AML-193 (cell line): ENCODE measurements at places on chromosomes 2 and 18.

- no peak for DNase-seq
Measured at GRCh38 chr2:71102981-71103681, 26.9 kb downstream of the MCEE start.

- no peak for DNase-seq
Measured at GRCh38 chr2:32663864-32664263, 36.0 kb downstream of the TTC27 start.

DNA sequence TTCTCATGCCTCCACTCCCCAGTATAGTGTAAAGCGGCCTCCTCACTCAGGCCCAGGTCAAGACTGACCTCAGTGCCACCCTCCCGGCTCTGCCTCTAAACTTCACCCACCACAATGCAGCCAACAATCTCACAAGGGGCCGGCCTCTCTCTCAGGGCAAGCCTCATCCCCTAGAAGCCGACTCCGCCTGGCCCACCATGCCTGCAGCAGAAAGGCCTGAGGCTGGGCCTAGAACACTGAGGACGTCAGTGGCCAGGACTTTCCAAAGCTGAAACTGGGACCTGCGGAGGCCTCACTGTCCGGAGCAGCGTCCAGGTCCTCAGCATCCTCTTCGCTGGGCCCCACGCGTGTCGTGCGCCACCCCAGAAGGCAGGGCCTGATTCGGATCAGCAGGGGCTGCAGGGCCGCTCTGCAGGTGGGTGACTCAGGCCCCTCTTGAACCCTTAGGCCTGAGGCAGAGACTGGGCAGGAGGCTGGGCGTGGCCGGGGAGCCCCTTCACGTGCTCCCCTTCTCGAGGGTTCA is 52.9 kb downstream of the PKDCC start:
- no peak for DNase-seq

DNA sequence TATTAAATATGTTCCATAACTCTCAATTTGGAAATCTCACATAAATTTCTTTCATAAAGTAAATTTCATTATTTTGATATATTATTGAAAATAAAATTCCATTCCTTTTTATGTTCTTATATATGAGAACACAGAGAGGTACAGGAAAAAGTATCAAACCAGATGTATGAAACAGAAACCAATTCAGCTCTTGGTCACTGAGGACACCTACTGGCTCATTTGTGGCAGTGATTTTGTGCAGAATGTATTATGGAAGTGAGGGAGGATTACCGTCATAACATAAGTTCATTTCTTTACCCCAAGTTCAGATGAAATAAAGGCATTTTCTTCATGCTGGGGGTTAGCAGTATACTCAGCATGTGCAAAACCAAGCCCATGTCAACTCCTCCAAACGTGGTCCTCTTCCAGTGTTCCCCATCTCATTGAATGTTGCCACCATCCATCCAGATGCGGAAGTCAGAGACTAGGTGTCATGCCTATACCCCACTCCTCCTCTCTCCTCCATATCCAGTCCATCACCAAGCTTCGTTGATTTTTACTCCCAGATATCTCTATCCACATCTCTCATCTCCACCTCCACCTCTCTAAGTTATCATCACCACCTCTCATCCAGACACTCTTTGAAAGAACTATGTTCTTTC is 41.7 kb upstream of the MALL start:
- peak; percentile 26 for DNase-seq

DNA sequence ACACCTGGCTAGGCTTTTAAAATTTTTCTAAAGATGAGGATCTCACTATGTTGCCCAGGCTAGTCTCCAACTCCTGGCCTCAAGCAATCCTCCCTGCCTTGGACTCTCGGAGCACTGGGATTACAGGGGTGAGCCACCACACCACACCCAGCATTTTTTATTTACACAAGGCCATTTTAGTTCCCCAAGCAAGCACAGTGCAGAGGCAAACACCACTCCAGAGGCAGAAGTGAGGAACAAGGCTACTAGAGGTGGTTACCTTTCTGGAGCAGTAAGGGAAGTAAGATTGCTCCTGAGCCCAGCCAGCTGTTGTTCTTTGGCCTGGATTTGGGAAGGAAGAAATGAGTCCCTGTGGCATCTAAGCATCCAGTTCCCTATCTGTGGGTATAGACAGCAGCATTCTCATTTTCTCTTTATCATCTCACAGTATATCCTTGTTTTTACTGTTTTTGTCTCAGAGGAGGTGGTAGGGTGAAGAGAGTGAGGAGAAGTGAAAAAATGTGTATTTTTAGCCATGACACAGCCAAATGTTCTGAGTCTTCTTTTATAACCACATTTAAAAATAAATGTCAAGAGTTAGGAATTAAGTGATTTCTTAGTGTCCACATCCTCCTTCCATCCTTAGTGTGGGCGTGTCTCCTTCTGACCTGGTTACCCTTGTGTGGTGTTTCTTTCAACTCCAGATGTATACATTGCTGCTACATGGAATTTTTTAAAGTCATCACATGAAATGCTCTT is 10.5 kb upstream of the TTC39C start:
- no peak for DNase-seq

- DNase-seq, result no peak
Measured at GRCh38 chr2:218368621-218369153, 12.0 kb downstream of the CATIP start.

GRCh38 chr2:174846941-174847938 is 83.0 kb upstream of the CHRNA1 start:
- no peak for DNase-seq

DNA sequence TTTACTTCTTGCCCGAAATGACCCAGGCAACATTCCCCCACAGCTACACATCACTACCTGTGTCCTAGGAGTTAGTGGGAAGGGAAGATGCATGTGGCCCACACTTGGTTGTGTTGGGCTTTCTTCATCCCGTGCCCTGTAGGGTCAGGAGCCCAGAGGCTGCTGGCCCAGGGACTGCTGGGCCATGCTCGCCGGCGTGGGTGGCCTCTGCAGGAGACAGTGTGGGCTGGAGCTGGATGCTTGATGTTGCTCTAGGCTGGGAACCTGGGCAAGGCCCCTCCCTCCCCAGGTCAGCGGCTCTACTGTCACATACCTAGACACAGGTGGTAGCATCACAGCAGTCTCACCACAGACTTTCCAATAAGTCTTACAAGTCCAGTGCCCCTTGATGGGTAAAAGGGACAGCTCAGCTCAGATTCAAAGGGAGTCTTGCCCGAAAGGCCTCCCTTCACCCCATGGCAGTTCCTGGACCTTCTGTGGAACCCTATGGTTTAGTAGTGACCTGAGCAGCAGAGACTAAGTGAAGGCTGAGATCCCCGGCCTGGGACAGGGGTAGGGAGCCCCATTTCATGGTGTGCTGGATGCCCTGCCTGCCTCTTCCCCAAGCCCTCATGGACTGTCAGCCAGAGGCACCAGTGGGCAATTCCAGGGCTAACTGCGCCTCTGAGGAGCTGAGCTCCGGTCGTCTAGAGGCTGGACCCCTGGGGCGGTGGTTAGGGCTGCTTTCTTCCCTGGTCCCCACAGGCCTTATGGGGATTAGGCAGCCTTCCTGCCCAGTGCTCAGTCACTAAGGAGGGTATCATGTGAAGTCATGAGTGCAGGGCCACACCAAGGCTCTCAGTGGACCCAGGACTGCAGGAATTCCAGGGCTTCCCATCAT is 45.4 kb upstream of the FAHD2A start:
- DNase-seq, result no peak

- no peak for DNase-seq
Measured at GRCh38 chr2:29920130-29920577, 1.2 kb downstream of the ALK start.

DNA sequence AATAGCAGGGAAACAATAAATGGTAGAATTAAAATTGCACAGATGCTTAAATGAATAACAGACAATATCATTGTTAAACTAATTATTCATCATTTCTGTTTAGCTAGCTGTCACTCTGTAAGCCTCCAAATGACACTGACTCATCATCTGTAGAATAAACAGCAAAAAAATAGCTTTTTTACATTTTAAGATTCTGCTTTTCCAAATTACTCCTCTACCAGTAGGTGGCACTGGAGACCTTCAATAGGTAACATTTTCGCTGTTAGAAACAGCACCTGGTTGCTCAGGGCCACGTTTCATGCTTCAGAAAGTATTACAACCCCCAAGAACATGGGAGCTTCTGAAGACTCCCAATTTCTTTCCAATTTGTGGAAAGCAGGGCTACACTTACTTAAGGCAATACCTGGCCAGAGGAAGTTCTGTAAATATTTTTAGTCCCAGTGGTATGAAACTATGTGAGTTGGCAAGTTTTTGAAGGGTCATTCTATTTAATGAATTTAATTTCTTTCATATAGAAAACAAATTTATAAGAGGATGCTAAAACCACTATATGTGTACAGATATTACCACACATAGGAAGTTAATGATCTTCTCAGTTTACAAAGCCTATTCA is 45.4 kb downstream of the TTN start:
- DNase-seq, result peak; percentile 29

- no peak for DNase-seq
Measured at GRCh38 chr18:27377251-27377650, 192.1 kb upstream of the CHST9 start.

DNA sequence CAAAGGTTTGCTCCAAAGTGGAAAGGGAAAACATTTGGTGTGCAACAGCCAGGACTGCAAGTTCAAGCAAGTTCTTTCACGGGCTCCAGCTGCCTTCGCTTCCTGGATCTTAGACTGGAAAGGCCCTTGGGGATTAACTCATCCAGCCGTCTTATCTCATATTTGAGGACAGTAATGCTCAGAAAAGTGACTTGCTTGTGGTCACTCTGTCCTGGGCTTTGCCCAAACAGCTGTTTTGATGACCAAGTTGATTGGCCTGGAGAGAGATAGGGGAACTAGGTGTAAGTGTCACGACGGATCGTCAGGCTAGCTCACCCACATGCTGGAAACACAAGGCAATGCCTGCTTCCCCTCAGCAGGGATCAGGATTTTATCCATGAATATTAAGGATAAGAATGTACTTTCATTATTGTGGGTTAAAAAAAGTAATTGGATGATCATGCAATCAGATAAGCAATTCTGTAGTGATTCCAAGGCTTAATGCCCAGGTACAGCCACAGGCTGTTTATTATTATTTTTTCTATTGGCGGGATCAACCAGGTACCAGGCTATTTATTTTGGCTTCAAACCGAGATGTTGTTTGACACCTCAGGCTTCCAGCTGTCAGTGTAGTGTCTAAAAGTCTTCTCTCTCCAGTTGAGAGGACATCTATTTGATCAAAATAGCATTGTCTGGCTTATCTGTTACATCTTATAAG is 162.5 kb upstream of the EPAS1 start:
- DNase-seq, result no peak

GRCh38 chr2:105391763-105392662 is 6.8 kb downstream of the FHL2 start:
- DNase-seq, result no peak

GRCh38 chr2:196112418-196113034 is 43.9 kb upstream of the DNAH7 start:
- DNase-seq, result no peak

DNA sequence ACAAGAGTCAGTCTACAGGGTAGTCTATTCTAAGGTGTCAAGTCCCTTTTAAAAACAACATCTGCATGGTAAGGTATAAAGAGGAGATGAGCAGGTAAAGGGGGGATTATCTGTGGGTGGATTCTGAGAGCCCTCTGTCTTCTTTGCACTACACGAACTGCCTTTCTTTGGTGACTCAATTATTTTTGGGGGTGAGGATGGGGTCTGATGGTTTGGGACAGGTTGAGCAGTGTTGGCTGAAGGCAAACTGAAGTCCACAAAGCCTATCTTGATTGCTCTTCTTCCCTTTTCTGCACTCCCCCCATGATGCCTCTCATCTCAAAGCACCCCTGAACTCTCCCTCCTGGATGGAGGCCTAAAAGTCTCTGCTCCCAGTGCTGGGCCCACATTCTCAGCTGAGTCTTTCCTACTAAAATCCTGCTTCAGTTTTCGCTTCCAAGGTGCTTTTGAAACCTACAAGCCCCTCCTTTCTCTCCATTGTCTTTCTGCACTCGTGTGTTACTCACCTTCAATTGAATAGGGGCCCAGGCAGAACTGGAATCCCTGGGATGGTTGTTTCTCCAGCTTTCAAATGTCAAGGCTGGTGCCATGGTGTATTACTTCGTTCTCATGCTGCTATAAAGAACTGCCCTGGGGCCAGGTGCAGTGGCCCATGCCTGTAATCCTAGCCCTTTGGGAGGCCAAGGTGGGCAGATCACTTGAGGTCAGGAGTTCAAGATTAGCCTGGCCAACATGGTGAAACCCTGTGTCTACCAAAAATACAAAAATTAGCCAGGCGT is 64.3 kb downstream of the PRKCE start:
- DNase-seq, result no peak

- no peak for DNase-seq
Measured at GRCh38 chr2:238658054-238658407, 189.9 kb upstream of the TWIST2 start.

DNA sequence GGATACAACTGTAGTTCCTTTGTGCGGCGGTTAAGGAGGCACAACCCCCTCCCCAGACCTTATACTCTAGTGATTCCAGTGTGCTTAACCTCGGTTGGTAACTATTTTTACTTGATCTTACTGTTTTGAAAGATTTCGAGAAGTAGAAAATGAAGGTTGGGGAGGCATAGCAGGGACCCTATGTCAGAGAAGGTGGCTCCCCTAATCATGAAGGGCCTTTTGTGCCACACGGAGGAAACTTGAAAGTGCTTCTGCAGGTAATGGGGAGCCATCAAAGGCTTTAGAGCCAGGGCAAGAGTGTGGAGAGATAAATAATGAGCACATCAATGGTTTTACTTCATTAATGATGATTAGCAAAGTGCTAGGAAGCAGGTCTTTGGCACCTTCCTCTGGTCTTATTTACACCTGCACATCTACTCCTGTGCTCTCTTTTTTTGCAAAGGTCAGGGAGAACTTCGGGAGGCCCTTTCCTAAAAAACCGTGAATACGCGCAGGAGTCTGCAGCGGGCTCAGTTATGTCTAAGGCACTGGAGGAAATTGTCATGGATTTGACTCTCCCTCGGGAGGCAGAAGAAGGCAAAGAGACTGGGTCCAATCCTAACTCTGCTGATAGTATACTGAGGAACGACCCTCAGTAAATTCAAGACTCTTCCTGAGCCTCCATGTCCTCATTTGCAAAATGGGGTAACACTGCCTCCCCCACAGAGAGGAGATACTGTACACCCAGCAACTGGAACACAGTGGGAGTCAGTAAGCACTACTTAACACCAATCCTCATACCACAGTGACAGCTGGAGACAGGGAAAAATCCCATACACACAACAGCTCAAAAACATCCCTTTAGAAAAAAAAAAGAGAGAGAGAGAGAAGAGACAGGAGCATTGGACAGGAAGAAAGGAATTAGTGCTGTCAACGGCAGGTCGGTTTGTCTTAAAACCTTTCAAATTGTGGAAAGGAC is 81.6 kb downstream of the DDX1 start:
- DNase-seq, result no peak

GRCh38 chr2:229133155-229133772 is 137.8 kb downstream of the PID1 start:
- peak; percentile 19 for DNase-seq

DNA sequence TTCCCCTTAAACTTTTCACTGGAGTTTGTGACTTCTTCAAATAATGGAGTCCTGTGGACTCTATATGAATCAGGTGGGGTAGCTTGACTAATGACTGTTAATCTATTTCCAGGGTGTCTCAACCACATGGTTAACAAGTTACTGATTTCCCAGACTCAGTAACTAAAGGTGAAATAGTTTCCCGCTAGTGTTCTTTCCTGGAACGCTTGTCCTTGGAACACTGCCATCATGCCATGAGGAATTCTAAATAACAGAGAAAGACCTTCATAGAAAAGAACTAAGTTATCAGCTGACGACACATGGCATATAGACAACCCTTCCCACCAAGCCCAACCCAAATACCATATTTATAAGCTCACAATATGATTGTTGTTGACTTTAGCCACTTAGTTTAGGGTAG is 1027.9 kb upstream of the FAM98A start:
- no peak for DNase-seq
